ENCODE measurements at places on chromosomes 6 and 20. TPM values are rescaled to one million over a fixed set of nuclear protein-coding genes. Genes with fewer than 3 reads are reported as not detected.

Gene OR2B6
- not detected for total RNA-seq

Gene BFSP1
- total RNA-seq, result 1.5 TPM

Gene LGSN
- total RNA-seq, result 0.93 TPM

Gene CCN6
- total RNA-seq, result not detected

Gene WFDC5
- total RNA-seq, result not detected

Gene GTSF1L
- total RNA-seq, result not detected

Gene RBPJL
- not detected for total RNA-seq

Data from pericardium fibroblast (primary cell).